ENCODE measurements at places on chromosomes 6 and 20. TPM values are rescaled to one million over a fixed set of nuclear protein-coding genes. Genes with fewer than 3 reads are reported as not detected.

DEFB124 gene
- not detected for total RNA-seq

CRISP3 gene
- total RNA-seq, result not detected

DNA sequence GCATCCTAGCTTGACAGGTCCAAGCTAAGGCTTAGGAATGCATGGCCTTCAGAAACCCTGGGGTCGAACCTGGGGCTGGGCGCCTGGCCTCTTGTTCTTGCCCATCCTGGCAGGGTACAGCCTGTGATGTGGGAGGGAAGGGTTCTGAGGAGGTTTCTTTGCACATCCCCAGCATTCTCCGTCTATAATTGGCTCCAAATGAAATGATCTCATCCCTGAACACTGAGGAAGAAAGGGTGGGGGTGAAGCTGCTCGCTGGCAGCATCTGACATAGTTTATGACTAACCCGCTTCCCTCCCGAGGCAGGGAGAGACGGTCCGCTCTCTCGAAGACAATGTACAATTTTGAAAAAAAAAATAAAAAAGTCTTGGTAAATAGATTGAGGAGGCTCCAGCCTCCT is 67.1 kb upstream of the ZNFX1 start:
- no peak overlapping the region for H3K4me3 ChIP-seq
- H3K4me1 ChIP-seq, result peaks cover 9% of the 10 kb centered on the region
- no peaks in the 10 kb centered on the region for H3K36me3 ChIP-seq
- no peak overlapping the region for H3K27ac ChIP-seq
- H3K27me3 ChIP-seq, result peaks cover 18% of the 10 kb centered on the region

DNA sequence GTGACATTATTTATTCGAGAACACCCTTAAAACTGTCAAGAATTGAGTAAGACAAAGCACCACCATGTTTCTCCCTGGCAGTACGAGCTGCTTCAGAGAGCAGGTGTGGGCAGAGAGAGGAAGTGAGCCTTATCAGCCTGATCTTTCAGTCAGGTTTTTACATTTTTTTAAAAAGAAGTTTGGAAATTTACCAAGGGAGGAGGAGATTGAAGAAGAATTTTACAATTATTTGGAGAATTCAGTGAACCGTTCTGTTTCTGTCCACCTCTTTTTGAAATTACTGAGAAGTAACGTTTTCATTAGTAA is 75.5 kb downstream of the ZDHHC14 start:
- H3K4me3 ChIP-seq, result no peak overlapping the region
- H3K27me3 ChIP-seq, result peaks cover 88% of the 10 kb centered on the region
- peaks cover 32% of the 10 kb centered on the region for H3K4me1 ChIP-seq
- peak overlapping the region; percentile 98 for H3K27ac ChIP-seq
- no peak for DNase-seq
- H3K36me3 ChIP-seq, result no peaks in the 10 kb centered on the region

DNA sequence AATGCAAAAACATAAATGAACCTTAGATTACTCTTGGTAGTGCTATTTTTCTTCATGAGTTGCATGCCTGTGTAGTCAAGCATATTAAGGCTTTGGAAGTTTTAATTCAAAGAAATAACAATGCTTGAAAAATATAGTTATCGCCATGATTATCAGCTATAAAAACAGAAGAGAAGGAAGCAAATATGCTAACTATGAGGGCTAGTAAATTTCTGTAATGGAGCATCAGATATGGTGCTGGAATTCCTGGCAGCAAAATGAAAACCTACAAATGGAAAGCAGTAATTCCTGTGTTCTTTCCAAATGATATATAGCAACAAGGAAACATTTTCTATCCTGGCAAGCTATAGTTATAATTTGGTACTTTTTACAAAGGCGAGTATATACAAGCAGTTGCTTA is 29.7 kb downstream of the DOP1A start:
- no peak for DNase-seq
- H3K4me3 ChIP-seq, result no peak overlapping the region
- no peaks in the 10 kb centered on the region for H3K27me3 ChIP-seq

GRCh38 chr6:12246900-12247299 is 43.3 kb upstream of the EDN1 start:
- H3K4me1 ChIP-seq, result no peaks in the 10 kb centered on the region
- H3K27me3 ChIP-seq, result no peaks in the 10 kb centered on the region
- H3K27ac ChIP-seq, result no peak overlapping the region
- H3K36me3 ChIP-seq, result no peaks in the 10 kb centered on the region
- H3K4me3 ChIP-seq, result no peak overlapping the region
- no peak for DNase-seq

- H3K36me3 ChIP-seq, result no peaks in the 10 kb centered on the region
- peaks cover 20% of the 10 kb centered on the region for H3K4me1 ChIP-seq
- DNase-seq, result peak; percentile 12
- no peak overlapping the region for H3K4me3 ChIP-seq
- H3K27me3 ChIP-seq, result no peaks in the 10 kb centered on the region
Observed at GRCh38 chr6:44738601-44739146, 351.2 kb downstream of the CDC5L start.

DNA sequence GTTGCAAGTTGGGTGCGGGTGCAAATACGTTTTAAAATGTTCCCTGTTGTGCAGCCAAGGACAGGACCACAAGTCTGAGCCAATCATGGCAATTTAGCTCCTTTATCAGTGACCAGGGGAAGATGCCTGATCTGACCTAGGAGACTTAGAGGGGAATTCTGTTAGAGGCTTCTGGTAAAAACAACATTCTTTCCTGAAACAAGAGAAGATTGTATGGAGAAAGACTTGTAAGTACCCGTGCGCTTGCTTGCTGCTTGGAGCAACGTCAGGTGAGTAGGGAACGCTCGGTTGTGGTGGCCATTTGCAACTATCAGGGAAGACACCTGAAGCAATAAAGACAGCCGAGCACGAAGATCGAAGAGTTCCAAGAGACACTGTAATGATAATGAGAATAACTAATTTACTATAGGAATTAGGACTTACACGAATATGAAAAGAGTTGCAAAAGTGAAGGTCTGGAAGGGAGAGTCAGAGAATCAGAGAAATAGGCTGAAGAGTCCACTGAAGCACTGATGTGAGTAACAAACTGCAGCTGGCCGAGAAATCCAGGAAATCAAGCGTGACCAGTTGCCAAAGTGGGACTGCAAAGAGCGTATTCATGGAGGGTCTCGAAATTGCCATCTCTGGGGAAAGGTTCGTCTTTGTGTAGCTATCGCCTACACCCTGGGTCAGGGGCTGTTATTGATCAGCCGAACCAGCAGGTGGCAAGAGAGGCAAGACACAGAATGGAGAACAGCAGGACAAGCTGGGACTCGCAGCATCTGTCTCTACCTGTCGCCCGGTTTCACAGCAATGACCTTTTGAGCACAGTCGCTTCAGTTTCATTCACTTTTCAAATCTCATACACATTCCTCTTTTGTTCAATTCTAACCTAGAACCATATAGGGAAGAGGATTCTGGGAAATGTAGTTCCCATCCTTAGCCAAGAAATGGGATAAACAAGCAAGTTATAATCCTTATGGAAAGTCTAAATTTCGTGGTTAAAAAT is 26.1 kb downstream of the LOC128125822 start:
- peak overlapping the region; percentile 94 for H3K27ac ChIP-seq
- H3K4me3 ChIP-seq, result peak overlapping the region; percentile 94
- peak; percentile 55 for DNase-seq
- no peaks in the 10 kb centered on the region for H3K27me3 ChIP-seq
- H3K36me3 ChIP-seq, result no peaks in the 10 kb centered on the region

DNA sequence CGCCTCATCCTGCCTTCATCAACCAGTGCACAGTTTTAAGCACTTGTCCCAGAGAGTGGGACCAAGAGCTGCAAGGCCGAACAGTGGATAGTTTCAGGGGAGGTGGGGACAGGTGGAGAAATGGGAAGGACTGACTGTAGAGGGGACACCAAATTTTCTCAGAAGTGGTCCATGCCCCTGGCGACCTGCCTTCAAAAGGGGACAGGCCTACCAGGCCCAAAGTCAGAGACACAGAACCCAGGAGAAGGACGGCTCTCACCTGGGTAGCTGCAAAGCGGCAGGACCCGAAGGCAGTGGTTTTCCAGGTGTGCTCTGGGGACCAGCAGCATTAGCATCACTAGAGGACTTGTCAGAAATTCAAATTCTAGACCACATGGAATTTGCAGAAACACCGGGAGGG is 5.8 kb downstream of the TFEB start:
- H3K36me3 ChIP-seq, result no peaks in the 10 kb centered on the region
- H3K4me1 ChIP-seq, result peaks cover 4% of the 10 kb centered on the region
- H3K4me3 ChIP-seq, result no peak overlapping the region
- DNase-seq, result no peak
- H3K27ac ChIP-seq, result no peak overlapping the region

- no peak for DNase-seq
- peaks cover under 1% of the 10 kb centered on the region for H3K36me3 ChIP-seq
- H3K27me3 ChIP-seq, result peaks cover 32% of the 10 kb centered on the region
- no peak overlapping the region for H3K4me3 ChIP-seq
Observed at GRCh38 chr20:34983995-34984735, 28.5 kb downstream of the MYH7B start.

GRCh38 chr6:68235326-68235784 is 399.7 kb upstream of the ADGRB3 start:
- peaks cover 27% of the 10 kb centered on the region for H3K4me1 ChIP-seq
- H3K27me3 ChIP-seq, result no peaks in the 10 kb centered on the region
- no peak for DNase-seq
- H3K27ac ChIP-seq, result no peak overlapping the region

DNA sequence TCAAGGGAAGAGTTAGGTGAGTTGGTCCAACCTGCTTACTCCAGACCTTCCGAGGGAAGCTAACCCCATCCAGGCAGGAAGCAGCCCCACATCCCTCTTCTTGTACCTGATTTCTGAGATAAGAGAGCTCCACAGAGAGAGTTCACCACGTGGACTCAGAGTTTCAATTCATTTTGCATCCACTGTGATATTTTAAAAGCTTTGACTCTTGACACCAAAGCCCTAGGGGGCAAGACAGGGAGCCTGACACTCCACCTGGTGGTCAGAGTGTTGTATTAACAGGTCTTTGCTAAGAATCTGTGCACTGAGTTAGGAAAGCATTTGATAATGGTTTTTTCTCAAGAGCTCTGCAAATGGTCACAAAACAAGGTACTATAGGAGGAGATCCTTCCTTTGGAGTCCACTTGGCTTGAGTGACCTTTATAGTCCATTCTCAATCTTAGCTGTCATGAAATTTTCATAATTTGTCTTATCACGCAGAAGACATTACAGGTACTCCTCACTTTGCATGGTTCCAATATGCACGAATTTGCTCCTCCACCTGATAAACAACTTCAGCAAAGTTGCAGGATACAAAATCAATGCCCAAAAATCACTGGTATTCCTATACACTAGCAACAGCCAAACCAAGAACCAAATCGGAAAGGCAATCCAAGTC is 56.2 kb upstream of the RIPOR2 start:
- no peak overlapping the region for H3K4me3 ChIP-seq
- peaks cover 6% of the 10 kb centered on the region for H3K4me1 ChIP-seq
- peak; percentile 36 for DNase-seq
- no peaks in the 10 kb centered on the region for H3K27me3 ChIP-seq

GRCh38 chr6:87444362-87444761 is 28.4 kb upstream of the SLC35A1 start:
- no peak for DNase-seq
- H3K27ac ChIP-seq, result no peak overlapping the region
- no peak overlapping the region for H3K4me3 ChIP-seq
- H3K27me3 ChIP-seq, result peaks cover 3% of the 10 kb centered on the region

DNA sequence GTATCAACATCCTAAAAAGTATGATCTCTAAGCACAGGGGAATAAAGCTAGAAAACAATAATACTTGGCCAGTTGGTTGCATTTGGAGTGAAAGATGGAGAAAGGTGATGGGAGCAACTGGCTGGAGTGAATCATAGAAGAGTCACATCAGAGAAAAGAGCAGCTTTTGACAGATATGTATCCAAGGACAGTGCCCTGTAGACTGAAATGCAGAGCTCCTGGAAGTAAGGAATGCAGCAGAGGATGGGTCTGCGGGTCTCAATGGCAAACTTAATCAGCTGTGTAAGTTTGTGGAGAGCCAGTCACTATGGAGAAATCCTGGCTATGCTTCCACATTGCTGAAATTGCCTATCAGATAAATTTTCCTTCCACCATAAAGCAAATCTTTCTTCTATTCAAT is 253.6 kb upstream of the PRND start:
- no peak for DNase-seq
- H3K27me3 ChIP-seq, result no peaks in the 10 kb centered on the region
- H3K4me3 ChIP-seq, result no peak overlapping the region
- no peaks in the 10 kb centered on the region for H3K36me3 ChIP-seq

DNA sequence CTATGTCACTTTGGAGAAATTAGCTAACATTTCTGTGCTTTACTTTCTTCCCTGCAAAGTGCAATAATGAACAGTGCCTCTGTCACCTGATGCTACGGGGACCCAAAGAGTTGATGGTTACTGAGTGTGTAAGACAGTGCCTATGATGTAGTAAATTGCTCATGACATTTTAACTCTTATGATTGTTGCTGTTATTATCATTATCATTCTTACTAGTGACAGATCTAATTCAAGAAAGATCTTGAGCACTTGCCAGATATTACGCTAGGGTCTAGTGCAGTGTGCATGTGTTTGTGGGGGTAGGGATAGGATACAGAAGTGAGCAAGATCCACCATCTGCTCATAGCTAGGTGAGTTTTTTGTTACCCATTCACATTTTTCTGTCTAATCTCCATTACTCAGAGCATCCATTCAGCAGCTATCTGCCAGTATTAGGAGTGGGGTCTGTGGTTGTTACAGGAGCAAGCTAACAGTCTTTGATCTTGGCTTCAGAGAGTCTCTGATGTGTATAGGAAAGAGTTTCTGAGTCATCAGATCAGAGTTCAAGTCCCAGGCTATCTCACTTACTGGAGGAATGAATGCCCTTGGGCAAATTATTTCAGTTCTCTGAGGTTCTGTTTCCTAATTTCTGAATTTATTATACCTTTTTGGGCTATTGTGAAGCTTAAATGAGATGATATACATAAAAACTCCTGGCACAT is 33.1 kb upstream of the DAAM2 start:
- H3K4me1 ChIP-seq, result no peaks in the 10 kb centered on the region
- H3K36me3 ChIP-seq, result no peaks in the 10 kb centered on the region
- H3K4me3 ChIP-seq, result no peak overlapping the region
- H3K27me3 ChIP-seq, result no peaks in the 10 kb centered on the region
- no peak overlapping the region for H3K27ac ChIP-seq

DNA sequence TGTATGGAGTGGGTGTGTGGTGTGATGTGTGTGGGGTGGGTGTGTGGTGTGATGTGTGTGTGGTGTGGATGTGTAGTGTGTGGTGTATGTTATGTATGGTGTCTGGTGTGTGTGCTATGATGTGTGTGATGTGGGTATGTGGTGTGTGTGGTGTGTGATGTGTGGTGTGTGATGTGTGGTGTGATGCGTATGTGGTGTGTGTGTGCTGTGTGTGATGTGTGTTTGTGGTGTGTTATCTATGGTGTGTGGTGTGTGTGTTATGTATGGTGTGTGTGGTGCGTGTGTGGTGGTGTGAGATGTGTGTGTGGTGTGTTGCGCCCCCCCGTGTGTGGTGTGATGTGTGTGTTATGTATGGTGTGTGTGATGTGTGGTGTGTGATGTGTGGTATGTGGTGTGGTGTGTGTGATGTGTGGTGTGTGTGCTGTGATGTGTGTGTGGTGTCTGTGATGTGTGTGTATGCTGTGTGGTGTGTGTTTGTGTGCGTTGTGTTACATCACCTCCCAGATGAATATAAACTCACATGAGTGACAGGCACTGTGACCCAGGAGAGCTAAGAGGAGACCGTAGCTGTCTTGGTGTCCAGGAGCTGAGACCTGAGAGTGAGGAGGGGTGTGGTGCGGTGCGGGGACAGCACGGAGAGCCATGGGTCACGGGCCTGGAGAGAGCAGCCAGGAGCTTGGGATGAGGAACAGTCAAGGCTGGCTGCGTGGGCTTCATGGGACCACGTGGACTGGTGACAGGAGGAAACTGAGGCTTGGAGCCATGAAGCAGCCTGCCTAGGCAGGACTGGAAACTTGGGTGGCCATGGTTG is 8.8 kb downstream of the DLGAP4 start:
- no peak overlapping the region for H3K4me3 ChIP-seq
- peaks cover 2% of the 10 kb centered on the region for H3K36me3 ChIP-seq

All from neural crest cell (in vitro differentiated cells).